ENCODE measurements at places on chromosomes 7 and 10. TPM values are rescaled to one million over a fixed set of nuclear protein-coding genes. Genes with fewer than 3 reads are reported as not detected.

UTF1 gene
- total RNA-seq: not detected

AKR1D1 gene
- total RNA-seq: not detected

GIMAP8 gene
- 6.1 TPM for total RNA-seq

NPFFR1 gene
- total RNA-seq: 0.04 TPM
